ENCODE measurements at places on chromosomes 7 and 10. TPM values are rescaled to one million over a fixed set of nuclear protein-coding genes. Genes with fewer than 3 reads are reported as not detected.

DNA sequence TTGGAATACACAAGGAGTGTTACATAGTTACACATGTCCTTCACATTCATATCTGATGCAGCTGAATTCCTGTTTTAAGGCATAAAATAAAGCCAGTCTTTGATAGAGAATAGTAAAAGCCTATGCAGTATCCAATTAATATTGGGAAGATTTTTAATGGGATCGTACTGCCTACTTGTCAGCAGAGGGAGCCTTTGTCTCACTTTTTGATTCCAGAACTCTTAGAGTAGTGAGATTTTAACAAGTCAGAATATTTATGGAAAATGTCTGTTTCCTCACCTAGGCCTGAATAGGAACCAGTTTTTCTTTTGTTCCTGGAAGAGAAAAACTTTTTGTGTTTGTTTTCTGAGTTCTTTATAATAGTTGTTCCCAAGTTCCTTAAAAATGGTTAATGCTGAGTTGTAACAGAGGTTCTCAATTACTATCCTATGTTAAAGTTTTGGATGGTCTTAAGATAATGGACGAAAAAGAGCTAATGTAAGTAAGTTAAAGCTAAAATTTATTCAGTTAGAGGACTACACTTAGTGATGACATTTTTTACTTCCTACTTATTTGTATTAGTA, 114.0 kb downstream of the BBS9 start:
- DNase-seq: no peak

DNA sequence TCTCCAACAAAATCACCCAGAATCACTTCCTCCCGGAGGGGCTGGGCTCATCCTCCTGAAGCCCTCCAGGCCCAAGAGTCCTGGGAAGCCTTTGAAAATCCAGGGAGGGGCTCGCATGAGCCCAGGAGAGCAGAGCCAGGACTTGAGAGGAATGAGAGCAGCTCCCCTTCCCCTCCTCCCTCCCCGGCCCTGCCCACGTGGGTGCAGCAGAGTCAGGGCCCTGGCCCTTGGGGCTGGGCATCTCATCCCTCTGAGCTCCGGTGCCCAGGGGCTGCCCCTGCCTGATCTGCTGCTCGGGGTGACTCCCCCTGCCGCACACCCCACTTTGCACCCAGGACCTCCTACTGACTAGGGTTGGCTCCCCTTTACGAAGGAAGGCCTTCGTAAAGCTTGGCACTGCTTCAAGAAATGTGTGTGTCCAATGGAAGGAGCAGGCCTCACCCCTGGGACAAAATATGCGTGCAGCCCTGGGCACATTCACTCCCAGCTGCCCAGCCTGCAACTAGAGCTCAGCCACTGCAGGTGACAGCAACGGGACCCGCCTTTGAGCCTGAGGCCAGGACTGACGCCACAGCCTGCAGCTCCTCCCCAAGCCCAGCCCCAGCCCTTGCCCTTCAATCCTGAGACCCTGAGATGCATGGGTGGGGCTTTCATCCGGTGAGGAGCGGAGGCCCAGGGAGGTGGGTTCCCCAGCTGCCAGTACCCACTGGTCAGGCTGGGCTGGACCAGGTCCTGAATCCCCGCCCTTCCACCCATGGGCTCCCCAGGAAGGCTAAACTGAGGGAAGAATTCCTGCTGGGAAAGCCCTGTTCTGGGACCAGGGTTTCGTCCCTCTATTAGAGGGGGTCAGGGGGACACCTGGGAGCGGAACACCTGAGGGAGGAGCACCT, 21.8 kb downstream of the PWWP2B start:
- no peak for DNase-seq

DNA sequence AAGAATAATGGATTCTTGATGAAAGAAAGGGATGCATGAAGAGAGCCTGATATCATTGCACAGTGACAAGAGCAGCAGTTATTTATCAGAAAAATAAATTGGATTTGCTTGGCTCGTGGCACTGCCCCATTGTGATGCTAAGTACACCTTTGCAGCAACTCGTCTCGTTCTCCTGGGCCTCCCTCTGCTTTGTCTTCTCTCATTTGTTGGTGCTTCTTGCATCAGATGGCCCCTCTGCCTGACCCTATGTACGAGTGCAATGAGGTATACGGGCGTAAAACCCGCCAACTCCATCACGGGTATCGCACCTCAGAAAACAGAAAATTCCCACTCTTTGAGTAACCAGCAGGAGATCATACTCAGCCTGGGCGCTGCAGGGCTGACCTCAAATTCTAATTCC, 107.2 kb upstream of the C10orf90 start:
- no peak for DNase-seq

- DNase-seq: no peak
Observed at GRCh38 chr7:45654341-45654740, 80.2 kb downstream of the ADCY1 start.

DNA sequence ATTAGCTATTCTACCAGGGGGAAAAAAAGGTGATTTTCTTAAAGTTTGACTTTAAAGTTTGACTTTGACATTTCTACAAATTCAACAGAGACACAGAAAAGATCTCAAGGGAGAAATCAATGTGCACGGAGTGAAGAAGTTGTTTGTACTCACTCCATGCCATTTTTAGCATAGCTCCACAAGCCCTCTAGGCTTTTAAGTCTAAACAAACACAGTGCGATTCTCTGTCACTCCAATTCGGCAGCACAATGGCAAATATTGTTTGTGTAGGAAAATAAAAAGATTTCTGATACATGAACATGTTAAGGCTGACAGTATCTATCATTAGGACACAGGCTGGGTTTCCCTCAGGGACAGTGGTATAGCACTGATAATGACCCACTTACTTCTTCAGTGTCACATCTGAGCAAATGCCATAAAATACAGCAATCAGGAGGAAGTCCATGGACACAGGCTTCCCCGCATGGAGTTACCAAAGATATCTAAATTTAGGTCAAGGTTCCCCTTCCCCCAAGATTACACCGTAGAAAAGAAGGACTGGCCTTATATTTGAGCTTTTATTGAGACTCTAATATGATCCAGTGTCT, 28.0 kb downstream of the GSAP start:
- no peak for DNase-seq

- DNase-seq: no peak
Observed at GRCh38 chr10:113961182-113962031, 82.3 kb upstream of the ADRB1 start.

The SCIN gene
- 0.10 TPM for total RNA-seq

The EN2 gene
- 0.08 TPM for total RNA-seq

Data from left cardiac atrium (tissue), 4 donors.